ENCODE measurements at places on chromosomes 6 and 20.

- no peak for DNase-seq
Observed at GRCh38 chr6:27066381-27066780, 181.1 kb upstream of the PRSS16 start.

DNA sequence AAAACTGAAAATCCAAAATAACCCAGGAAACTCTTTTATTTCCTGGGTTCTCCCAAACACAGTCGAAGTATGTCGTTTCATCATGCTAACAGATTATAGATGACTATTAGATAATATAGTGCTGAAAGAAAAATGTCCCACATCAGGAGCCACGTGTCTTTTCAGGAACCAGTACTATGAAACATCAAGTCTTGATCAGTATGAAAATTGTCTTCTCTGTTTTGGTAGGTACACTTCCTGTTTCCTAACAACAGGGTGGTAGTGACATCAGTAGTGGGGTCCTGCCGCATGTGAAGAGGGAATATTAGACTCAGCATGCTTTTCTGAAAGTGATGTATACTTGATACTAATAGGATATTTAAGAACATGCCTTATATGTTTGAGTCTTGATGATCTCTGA, 136.7 kb downstream of the HIVEP1 start:
- no peak for DNase-seq

DNA sequence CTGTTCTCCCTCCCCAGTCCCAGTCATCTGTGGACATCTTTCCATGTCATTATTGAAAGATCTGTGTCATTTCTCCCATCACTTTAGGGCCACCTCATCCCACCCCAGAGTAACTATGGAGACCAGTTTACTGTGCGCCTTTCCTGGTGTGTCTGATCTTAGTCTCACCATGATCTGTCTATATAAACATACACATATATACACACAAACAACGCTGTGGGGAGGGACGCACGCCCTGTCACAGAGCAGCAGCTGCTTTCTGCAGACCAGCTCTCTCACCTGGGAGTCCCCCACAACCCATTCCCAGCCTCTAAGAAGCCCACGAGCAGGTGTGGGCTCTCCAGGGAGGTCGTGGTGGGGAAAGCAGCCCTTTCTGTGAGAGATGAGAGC, 68.1 kb upstream of the TOX2 start:
- no peak for DNase-seq

DNA sequence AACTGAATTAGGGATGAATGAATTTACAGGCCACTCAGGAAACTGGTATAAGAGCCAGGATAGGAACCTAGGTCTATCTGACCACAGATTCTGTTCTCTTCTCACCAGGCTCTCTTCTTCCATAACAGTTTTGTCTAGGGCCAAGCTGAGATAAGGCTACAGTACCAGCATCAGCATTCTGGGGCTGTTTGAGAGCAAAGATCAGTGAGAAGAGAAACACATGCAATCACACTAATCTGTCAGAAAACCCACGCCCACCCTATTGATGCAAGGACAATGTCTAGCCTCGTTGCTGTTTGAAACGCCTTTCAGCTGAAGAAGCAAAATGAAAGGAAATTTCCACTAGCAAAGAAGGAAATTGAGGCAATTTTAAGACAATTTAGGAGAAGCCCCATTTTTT, 137.7 kb downstream of the LCA5 start:
- no peak for DNase-seq

DNA sequence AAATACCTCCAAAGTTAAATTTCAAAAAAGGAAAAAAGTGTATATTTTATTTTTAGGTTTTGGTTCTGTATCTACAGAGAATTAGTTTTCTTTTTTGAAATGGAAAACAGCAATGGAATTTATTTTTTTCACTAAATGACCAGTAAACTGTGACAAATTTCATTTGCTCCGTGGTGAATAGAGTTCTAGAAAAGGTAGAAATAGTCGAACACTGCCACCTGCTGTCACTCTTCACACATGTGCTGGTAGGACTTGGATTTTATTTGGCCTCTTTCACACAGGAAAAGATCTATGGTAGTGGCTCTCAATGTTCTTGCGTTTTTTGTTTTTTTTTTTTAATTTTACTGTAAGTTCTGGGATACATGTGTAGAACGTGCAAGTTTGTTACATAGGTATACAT, 312.5 kb downstream of the EYA4 start:
- no peak for DNase-seq

- no peak for DNase-seq
Observed at GRCh38 chr6:44896701-44897100, 431.4 kb upstream of the RUNX2 start.

- no peak for DNase-seq
Observed at GRCh38 chr20:40630713-40631112, 58.3 kb downstream of the MAFB start.

GRCh38 chr6:90497411-90497810, 89.5 kb downstream of the MAP3K7 start:
- DNase-seq, result no peak

- DNase-seq, result no peak
Observed at GRCh38 chr20:38833154-38833856, 27.8 kb downstream of the PPP1R16B start.

DNA sequence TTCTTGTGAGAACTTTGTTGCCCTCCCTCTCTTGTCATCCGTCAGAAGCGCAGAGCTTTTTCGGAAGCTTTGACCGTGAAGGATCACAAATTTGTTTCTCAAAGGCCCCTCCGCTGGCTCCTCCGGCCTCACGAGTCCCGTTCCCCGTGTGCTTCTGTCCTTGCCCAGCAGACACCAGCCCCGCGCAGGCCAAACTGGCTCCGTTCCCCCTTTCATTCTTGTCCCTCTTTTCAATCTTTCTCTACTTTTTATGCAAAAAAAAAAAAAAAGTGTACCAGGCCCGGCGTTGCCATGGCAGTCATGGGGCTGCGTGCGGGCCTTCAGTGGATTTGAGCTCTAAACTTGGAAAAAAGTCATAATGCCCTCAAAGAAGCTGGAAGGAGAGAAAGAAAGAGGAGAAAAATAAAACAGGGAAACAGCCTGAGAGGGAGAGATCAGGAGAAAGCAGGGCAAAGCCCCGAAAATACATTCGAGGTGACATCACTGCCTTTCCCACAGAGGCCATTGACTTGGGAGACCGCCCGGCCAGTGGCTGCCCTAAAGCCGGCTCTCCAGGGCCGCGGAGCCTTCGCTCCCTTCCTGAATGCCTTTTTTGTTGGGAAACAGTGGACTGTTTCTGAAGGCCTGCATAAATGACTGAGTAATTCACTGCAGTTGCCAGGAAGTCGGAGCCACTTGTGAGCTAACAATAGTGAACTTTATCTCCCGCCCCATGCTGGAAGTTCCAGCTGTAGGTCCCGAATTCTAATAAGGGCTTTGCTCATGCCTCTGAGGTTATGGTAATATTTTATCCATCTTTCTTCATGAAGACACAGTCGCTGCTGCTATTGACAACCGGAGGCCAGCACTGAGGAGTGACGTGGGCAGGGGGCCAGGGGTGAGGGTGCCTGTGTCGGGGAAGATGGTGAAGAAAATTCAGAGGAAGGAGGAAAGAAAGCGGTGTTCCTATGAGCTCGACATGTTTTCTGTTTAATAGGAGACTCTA, 670.9 kb downstream of the QKI start:
- no peak for DNase-seq

DNA sequence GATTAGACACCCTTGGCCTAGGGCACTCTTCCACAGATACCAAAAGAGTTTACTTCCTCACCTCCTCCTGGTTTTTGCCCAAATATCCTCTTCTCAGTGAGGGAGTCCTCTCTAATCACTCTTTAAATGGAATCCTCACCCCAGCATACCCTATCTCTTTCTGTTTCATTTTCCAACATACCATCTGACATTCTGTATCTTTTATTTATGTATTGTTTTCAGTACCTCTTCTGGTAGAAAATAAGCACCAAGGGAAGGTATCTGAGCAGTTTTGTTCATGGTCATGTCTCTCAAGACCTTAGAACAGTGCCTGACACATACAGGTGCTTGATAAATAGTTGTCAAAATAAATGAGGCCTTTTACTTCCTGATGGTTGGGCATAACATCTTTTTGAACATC, 55.1 kb downstream of the KIAA0408 start:
- no peak for DNase-seq

Measured in stimulated activated CD8-positive, alpha-beta memory T cell treated with anti-CD3 and anti-CD28 coated beads, Interleukin-2, amount 100 ng/mL, for 1 hour (primary cell).